Aorta (tissue), 5 donors: ENCODE measurements at places on chromosomes 16 and 17. TPM values are rescaled to one million over a fixed set of nuclear protein-coding genes. Genes with fewer than 3 reads are reported as not detected.

- H3K4me3 ChIP-seq: no peak overlapping the region
- H3K27me3 ChIP-seq: no peaks in the 10 kb centered on the region
- H3K36me3 ChIP-seq: no peaks in the 10 kb centered on the region
- no peak for DNase-seq
- peaks cover 2% of the 10 kb centered on the region for H3K4me1 ChIP-seq
Observed at GRCh38 chr16:56773532-56773931, 43.6 kb downstream of the NUP93 start.

- H3K4me1 ChIP-seq: peaks cover 7% of the 10 kb centered on the region
- H3K27ac ChIP-seq: no peak overlapping the region
- no peak overlapping the region for H3K4me3 ChIP-seq
- H3K27me3 ChIP-seq: no peaks in the 10 kb centered on the region
- DNase-seq: no peak
Observed at GRCh38 chr16:56414366-56414765, 11.0 kb downstream of the AMFR start.

- no peak overlapping the region for H3K27ac ChIP-seq
- no peak overlapping the region for H3K4me3 ChIP-seq
- H3K36me3 ChIP-seq: no peaks in the 10 kb centered on the region
- no peak for DNase-seq
- no peaks in the 10 kb centered on the region for H3K4me1 ChIP-seq
Observed at GRCh38 chr17:72033334-72033733, 87.5 kb upstream of the SOX9 start.

DNA sequence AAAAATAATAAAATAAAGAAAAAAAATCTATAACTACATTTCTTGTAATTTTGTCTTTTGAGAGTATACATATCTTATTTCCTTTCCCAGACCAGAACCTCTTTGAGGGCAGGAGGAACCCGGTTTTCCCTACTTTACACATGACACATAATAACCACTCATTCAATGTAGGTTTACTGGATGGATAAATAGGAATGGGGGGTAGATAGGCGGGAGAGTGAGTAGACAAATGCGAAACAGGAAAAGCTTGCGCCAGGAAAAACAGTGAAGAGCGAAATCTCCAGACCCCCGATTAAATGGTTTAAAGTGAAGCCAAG lies 515 bp upstream of the GOSR2 start:
- peak overlapping the region; percentile 45 for H3K4me3 ChIP-seq
- H3K27ac ChIP-seq: peak overlapping the region; percentile 82
- no peaks in the 10 kb centered on the region for H3K4me1 ChIP-seq
- no peaks in the 10 kb centered on the region for H3K36me3 ChIP-seq
- no peaks in the 10 kb centered on the region for H3K27me3 ChIP-seq

Gene OTOP3
- total RNA-seq: not detected
